NCI-H1105 (cell line): ENCODE measurements at places on chromosomes 16 and 17.
A peak's percentile ranks its signal among the peaks of the same experiment; 100 is the strongest.

DNA sequence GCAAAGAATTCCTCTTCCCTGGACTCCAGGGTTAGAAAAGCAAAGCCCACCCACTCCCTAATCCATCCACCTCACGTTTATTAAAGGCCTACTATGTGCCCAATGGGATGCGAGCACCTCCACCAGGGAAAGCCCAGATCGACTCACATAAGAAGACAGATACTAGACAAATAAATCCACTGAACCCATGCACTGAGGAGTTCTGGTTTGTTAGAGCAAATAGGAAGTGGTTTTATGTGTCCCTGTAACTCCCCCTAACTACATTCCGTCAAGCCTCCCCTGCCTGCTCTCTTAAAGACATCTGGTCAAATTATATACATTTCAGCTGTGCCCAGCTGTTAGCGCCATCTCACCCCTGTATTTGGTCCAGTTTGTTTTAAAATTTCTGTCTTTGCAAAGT lies 218.5 kb upstream of the RPL38 start:
- DNase-seq: no peak

GRCh38 chr17:73546770-73547536 lies 97.3 kb downstream of the SDK2 start:
- no peak for DNase-seq

DNA sequence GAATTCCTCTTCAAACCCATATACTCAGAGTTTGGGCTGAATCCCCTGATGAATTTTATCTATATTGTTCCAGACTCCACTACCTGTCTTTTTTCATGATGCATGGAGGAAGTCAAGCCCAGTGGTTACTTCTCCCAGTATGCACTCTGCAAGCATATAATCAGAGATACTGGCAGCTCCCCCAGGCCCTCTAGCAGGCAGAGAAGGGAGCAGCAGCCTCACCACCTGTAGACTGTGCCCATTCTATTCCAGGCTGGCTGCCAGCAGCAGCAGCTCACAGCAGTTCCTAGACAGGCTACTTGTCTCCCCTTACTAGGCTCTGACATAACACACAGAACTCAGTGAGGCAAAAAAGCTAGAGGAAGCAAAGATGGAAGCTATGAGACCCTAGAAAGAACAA lies 3.4 kb downstream of the MKS1 start:
- no peak for DNase-seq

GRCh38 chr16:57277586-57277985 lies 6.9 kb downstream of the PLLP start:
- DNase-seq: no peak

- DNase-seq: peak; percentile 26
These were observed 1.7 kb upstream of the GPRC5B start for GRCh38 chr16:19886073-19886941.

GRCh38 chr17:29176558-29177351 lies 3.4 kb downstream of the MYO18A start:
- DNase-seq: peak; percentile 57

DNA sequence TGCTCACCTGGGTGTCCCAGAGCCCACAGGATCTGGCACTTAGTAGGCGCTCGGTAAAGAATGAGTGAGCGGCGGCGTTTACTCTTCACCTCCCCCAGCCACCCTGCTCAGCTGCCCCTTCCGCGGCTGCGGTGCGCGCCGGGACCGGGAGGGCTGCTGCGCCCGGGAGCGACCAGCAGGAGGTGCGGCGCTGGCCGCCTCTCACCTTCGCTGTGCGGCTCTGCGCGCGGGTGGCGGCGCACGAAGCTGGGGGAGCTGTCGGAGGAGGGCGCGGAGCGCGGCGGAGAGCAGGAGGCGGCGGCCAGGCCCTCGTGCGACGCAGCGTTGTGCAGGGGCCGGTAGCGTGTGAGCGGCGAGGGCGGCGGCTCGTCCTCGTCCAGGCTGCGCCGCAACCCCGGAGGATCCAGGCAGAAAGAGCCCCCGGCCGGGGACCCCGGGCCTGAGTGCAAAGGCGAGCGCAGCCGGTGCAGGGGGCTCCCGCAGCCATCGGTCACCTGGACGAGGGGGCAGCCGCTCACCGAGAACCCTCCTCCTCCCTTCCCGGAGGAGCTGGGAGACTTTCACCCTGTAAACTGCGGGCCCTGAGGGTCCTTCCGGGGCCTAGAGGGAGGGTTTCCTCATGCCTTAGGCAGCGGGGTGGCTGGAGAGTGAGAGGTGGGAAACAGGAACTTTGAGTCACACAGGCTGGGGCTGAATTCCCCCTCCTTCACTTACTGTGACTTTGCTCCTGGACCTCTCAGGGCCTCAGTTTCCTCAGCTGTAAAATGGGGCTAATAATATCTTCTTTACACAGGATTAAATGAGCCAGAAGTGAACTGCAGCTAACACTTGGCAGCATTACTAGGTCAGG lies 12.5 kb downstream of the SAMD14 start:
- peak; percentile 31 for DNase-seq

GRCh38 chr16:77298418-77299360 lies 99.5 kb downstream of the SYCE1L start:
- no peak for DNase-seq

DNA sequence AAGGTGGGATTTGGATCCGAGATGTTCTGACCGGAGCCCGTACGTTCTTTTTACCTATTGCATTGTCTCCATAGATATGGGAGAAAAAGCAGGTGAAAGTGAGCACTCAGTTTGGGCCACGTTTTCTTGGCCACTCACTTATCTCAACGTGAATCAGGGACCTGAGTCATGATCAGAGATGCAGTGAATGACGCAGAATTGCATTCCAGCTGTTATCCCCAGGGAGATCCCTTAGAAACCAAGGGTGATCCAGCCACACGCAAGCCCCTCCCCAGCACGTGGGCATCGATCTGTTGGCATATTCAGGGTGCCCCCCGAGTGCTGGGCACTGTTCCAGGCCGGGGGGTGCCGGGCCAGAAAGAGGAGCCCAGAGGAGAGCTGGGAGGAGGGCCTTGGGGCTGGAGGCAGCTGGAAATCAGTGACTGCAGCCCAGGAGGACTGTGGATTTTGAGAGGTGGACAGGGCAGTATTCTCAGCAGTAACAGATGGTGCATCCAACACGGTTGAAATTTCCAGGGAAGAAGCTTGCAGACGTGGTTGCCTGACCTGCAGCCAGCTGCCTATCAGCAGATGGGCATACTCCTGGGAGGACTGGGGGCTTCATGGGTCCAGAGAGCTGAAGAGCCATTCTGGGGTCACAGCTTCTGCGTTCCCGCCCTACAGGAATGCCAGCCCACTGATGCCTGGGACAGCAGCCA lies 87.2 kb upstream of the CACNG5 start:
- no peak for DNase-seq

DNA sequence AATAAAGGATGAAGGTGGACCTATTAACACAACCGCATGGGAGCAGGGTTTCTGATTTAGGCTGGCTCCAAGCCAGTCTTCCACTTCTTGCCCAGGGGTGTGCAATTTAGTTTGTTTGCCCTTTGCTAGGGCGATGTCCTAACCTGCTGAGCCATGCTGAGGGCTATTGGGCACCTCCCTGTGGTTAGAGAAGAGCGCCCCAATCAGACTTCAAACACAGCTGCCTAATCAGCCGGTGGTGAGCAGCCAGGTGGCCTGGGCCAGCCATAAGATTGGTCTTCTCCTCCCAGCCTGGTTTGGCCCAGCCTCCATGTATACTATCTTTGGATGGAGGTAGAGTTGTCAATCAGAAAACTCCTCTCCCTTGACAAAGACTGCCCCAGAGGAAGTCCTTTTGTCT lies 15.7 kb downstream of the TMEM94 start:
- DNase-seq: peak; percentile 49

- DNase-seq: no peak
These were observed 143.7 kb downstream of the PRKCB start for GRCh38 chr16:23979441-23979840.

- DNase-seq: no peak
These were observed 12.3 kb upstream of the TFAP4 start for GRCh38 chr16:4285167-4285566.

DNA sequence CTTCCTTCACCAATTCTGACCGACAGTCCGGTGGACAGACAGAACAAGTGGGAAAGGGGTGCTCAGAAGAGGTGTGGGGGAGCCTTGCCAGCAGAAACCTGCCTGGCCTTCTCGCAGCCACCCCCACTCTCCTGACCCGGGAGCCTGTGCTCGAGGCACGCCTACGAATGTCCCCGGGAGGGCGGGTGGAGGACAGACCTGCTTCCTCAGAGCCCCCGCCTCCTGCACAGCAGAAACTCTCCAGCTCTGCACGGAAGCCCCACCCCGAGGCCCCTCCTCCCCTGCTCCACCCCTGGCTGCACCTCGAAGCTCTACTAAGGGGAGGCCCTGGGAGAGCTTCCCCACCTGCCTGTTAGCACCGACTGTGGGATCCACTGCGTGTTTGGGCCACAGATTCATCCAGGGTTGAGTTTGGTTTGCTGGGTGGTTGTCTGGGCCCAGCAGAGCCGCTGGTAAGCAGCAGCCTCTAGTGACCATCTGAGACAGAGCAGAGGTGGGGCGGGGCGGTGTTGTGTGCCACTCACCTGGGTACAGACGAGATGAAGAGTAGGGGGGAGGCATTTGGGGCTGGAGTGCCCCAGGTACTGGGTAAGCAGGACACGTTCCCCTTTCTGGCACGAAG lies 6.2 kb downstream of the TAF1C start:
- DNase-seq: no peak

- DNase-seq: no peak
These were observed 26.3 kb upstream of the PLLP start for GRCh38 chr16:57310801-57311200.

DNA sequence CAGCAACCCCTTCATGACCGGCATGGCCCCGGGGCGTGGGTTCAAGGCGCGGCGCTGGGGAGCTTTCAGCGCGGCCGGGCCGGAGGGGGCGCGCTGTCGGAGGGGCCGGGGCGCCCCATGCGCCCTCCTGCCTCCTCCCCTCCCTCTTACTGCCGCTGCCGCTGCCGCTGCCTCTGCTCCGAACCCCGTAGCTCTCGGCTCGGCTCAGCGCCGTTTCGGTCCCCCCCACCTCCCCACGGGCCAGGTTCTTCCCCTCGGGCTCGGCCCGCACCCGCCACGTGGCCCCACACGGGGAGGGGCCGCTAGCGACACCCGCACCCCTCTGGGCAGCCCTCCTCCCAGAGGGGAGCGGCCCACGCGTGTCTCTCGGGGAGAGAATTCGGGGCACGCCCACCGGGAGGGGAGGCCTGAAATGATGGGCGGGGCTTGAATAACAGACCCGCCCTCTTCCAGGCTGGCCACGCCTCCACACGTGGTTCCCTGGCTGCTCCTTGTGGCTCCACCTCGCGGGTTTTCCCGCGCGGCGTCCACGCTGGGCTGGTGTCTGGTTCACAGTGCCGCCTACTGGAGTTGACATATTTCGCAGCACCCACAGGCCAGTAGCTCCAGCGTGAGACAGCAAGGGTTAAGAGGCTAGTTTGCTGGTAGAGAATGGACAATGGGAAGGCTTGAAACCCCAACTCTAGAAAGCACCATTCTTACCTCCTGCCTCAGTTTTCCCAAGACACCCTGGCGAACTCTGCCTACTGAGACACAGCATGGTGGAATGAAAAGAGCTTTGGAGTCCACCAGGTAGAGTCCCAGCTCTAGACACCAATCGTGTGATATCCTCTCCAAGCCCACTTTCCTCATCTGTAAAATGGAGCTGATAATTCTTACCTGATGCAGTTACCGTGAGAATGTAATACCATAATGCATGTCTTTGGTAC lies at the start of gene KCNH4:
Gene KCNH4, minus strand, starts transcription at position 221 of the 929 bp plus-strand sequence. Its CDS starts 197 bp downstream, at position 24.
- DNase-seq: peak; percentile 78

- no peak for DNase-seq
These were observed 42.9 kb downstream of the PRKCA start for GRCh38 chr17:66345264-66345663.

GRCh38 chr16:73205153-73205886 lies 157.4 kb upstream of the ZFHX3 start:
- DNase-seq: no peak
